Stimulated activated effector memory CD8-positive, alpha-beta T cell treated with anti-CD3 and anti-CD28 coated beads, Interleukin-12 subunit alpha, Interleukin-12 subunit beta, amount 100 ng/mL, for 72 hours (primary cell): ENCODE measurements at places on chromosomes 12 and 14.

DNA sequence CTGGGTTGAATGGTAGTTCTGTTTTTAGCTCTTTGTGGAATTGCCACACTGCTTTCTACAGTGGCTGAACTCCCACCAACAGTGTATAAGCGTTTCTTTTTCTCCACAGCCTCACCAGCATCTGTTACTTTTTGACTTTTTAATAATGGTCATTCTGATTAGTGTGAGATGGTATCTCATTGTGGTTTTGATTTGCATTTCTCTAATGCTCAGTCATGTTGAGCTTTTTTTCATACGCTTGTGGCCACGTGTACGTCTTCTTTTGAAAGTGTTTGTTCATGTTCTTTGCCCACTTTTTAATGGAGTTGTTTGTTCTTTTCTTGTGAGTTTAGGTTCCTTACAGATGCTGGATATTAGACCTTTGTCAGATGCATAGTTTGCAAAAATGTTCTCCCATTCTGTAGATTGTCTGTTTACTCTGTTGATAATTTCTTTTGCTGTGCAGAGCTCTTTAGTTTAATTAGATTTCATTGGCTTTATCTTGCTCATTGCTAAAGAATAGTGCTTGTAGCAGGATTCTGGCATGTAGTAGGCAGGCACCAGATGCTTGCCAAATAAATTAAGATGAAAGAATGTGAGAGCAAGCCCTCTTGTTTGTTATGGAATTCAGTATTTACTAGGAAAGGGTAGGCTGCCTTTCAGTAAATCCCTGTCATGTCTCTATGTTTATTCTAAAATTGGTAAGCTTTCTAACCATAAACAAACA is 86.8 kb downstream of the PDE3A start:
- DNase-seq: no peak

GRCh38 chr14:71004481-71004880 is 97.2 kb downstream of the PCNX1 start:
- no peak for DNase-seq

DNA sequence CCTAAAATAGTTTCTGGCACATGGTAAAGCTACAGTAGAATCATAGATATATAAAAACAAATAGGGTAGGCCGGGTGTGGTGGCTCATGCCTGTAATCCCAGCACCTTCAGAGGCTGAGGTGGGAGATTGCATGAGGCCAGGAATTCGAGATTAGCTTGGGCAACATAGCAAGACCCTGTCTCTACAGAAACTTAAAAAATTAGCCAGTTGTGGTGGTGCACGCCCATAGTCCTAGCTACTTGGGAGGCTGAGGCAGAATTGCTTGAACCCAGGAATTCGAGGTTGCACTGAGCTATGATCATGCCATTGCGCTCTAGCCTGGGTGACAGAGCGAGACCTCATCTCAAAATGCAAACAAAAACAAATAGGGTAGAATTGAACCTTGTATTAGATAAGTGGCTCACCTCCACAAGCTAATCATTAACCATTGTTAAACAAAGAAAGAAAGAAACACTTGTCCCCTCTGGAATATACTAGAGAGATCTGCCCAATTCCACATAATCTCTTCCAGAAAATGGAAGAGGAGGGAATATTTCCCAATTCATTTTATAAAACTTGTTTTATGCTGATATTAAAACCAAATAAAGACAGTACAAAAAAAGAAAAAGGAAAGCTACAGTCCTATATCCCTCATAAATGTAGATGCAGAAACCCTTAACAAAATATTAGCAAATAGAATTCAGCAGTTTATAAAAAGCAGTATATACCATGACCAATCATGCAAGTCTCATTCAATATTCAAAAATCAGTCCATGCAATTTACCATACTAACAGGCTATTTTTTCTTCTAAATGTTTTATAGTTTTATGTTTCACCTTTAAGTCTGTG is 22.7 kb upstream of the DHRS2 start:
- no peak for DNase-seq

DNA sequence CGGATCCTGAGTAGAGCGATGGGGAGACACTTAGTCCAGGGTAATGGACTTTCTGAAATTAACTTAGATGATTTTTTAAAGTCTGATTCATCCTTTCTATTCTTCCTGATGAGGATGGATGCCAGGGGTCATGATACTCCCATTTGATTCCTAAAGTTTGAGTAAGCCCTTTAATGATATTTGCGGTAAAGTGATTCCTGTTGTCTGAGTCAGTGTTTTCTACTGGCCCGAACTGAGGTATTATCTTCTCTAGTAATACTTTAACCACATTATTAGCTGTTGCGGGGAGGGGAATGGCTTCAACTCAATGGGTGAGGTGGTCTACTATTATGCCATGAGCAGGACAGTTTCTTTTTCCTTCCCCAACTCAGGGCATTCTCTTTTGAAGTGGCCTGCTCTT is 111.6 kb downstream of the RIN3 start:
- DNase-seq: no peak

DNA sequence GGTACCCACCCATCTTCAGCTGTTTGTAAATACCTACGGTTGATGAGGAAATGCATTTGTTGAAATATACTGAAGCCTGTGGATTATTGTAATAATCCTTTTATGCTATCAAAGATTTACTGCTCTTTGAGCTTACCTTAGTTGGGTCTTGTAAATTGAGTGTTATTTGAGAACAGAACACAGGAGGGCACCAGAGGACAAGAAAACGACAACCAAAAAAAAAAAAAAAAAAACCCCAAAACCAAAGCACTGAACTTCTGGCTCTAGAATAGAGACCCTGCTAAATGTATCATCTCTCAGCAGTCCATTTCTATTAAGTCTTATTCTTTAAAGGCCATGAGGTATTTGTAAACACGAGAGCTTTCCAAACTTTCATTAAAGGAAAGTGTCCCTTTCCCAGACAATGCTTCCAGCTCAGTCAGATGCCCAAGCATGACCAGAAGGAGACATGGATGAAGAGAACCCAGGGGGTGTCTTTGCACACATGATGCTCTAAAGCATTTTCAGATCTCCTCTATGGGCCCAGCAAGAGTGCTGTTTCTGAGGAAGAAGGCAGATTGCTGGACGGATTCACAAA is 763.9 kb downstream of the NRXN3 start:
- no peak for DNase-seq

DNA sequence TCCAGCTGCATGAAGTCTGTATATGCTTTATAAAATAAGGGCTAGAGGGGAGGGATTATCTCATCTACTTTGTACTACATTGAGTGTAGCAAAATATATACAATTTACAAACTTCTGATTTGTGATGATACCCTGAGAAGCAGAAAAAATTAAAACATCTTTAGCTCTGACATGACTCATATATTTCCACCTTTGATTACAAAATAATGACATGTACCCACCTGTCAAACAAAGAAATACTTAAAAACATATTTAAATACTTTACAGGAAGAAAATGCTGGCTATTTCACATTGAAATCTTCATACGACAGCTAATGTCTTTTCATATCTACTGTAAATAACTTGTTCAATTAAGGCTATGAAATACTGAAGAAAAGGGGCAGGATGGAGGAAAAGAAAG is 3.3 kb downstream of the GPR135 start:
- DNase-seq: no peak

- no peak for DNase-seq
Measured at GRCh38 chr12:68781728-68782127, 26.2 kb upstream of the MDM2 start.

DNA sequence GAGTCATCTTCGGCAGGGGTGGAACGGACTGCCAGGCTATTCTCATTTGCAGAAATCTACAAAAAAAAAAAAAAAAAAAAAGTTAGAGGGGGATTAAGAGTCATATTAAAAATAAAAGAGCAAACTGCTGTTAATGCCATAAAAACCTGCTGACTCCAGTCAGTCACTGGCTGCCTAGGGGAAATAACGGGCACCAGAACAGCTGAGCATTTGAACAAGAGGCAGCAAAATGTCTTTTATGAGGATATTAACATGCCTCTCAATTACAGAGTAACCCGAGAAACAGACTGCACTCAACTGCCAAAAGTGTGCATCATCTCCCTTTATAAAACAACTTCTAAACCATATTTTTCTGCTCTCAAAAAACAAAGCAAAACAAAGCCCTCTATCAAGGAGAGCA is 28.7 kb upstream of the CERS5 start:
- DNase-seq: no peak

DNA sequence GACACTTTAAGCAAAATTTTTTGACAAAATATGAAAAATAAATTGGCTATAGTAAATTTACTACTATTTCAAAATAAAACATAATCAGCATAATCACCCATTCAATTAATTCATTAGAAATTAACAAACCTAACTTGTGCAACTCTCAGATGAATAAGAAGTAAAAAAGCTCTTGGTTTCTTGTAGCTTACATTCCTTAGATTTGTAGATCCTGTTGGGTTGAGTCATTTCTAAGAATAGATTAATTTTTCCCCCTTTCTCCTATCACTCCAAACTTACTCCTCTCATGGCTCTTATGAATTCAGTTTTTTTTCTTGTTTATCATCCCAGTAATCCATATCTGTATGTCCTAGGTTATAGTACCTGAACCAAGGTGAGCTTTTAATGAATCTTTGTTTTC is 230.9 kb upstream of the LRIG3 start:
- DNase-seq: no peak

GRCh38 chr12:59452746-59453145 is 143.1 kb upstream of the SLC16A7 start:
- no peak for DNase-seq

GRCh38 chr12:51868821-51869495 is 18.9 kb upstream of the ANKRD33 start:
- no peak for DNase-seq

- DNase-seq: no peak
Measured at GRCh38 chr14:88914956-88915355, 90.5 kb downstream of the TTC8 start.

DNA sequence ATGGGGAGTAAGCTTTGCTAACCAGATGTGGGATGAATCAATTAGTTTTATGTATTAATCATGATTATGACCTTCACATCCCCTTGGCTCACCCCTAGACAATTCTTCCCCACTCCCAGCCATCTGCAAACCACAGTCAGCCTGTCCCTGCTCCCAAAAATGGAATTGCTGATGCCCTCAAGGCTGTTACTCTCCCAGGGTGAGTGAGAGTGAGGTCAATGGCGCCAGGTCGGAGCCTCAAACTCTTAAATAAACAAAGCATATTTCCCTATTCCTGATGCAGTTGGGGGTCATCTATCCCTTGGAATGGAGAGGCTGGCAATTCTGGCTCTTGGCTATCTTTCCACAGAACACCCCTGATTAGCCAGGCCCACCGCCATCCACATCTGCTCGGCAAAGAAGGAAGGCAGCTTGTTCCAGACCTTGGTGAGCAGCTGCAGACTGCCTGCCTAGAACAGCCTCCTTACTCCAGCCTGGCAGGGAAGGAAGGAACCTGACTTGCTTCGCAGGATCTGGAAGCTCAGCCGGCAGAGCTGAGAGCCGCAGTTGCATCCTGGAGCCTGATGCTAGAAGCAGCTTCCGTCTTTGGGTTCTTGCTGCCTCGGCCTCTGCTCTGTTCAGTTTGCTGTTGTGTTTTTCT is 57.0 kb downstream of the SMUG1 start:
- no peak for DNase-seq

DNA sequence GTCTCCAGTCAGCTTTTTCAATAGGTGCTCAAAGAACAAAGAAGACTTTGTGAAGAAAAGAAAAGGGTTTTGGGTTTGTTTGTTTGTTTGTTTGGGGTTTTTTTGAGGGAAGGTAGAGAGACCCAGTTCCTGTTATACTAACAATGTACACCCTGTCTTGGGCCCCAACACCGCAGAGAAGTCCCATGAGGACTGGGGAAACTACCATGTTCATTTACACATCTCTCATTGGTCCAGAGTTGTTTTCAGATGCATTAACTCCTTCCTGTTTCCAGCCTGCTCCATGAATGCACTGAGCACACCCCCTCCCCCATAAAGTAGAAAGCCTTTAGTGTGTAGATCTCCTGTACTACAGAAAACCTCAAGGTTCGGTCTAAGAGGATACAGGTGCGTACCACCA is 51.1 kb upstream of the SLC8A3 start:
- no peak for DNase-seq

GRCh38 chr14:99033951-99034350 is 238.0 kb downstream of the BCL11B start:
- no peak for DNase-seq
